ENCODE measurements at places on chromosomes 6 and 20.
A peak's percentile ranks its signal among the peaks of the same experiment; 100 is the strongest.

GRCh38 chr20:63767456-63767855 lies 27.9 kb downstream of the SLC2A4RG start:
- DNase-seq, result no peak

GRCh38 chr20:24866008-24866407 lies 83.1 kb upstream of the CST7 start:
- no peak for DNase-seq

DNA sequence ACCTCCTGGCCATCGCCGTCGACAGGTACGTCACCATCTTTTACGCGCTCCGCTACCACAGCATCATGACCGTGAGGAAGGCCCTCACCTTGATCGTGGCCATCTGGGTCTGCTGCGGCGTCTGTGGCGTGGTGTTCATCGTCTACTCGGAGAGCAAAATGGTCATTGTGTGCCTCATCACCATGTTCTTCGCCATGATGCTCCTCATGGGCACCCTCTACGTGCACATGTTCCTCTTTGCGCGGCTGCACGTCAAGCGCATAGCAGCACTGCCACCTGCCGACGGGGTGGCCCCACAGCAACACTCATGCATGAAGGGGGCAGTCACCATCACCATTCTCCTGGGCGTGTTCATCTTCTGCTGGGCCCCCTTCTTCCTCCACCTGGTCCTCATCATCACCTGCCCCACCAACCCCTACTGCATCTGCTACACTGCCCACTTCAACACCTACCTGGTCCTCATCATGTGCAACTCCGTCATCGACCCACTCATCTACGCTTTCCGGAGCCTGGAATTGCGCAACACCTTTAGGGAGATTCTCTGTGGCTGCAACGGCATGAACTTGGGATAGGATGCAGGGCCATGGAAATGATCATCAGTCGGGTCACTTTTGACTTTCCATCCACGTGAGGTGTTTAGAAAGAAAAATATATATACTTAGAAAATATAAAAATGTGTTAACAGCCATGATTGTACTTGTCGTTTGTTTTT lies 868 bp downstream of the MC3R start:
- DNase-seq, result no peak

DNA sequence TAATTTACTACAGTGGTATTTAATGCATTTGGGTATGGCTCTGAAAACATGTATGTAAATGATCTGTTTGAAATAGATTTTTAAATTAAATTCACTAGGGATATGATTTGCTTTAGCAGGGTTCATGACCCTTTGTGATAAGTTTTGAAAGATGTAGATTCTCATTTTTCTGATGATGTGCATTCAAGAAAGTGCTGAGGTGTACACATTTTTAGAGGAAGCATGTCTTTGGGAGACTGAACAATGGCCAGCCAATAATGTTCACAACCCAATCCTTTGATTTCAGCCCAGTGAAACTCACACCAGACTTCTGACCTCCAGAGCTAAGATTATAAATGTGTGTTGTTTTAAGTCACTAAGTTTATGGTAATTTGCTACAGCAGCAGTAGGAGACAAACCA lies 71.1 kb downstream of the TMEM244 start:
- no peak for DNase-seq

DNA sequence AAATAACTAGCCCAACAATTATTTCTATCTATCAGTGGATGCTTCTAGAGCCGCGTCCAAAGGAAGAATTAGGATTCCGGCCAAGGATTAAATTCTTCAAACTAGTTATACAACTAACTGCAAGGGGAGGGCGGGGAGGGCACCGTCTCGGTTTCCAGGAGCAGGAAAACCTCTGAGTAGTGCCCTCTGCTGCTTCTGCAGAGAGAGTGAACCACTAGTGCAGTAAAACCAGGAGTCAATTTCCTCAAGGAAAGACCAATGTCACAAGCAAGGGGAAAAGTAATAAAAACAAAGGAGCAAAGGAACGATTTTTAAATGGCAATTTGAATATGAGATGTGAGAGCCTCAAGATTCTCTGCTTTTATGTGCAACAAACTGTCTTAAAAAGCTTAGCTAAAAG lies 16.5 kb upstream of the UBE2J1 start:
- DNase-seq, result peak; percentile 28

DNA sequence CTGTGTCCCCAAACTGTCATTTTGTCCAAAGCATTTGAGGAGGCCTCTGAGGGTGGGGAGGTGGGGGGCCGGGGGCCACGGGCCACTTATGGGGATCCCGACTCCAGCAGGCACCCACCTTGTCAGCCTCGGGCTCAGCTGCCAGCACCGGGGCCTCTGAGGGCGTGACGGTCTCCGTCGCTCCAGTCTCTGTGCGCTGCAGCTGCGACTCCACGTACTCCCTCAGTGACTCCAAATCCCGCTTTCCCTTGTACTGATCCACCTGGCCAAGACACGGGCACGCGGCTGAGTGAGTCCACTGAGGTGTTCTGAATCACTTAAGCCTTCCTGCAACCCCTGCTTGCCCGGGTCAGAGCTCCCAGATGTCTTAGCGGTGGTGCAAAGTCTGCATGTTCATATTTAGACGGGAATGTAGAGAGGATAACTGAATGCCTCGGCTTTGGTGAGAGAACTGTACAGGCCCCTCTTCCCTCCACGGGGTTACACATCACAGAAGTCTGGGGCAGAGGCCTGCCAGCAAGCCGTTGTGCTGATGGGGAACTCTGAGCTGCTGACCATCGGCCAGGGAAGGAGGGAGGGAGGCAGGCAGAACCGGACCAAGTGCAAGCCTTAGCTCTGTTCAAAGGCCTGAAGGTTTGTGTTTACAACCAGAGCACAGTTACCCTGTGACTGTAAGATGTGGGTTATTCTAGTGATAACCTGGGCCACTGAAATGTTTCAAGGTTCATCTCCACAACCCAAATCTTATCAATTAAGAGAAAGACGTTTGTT lies 21.8 kb downstream of the TXNDC5 start:
- DNase-seq, result no peak

DNA sequence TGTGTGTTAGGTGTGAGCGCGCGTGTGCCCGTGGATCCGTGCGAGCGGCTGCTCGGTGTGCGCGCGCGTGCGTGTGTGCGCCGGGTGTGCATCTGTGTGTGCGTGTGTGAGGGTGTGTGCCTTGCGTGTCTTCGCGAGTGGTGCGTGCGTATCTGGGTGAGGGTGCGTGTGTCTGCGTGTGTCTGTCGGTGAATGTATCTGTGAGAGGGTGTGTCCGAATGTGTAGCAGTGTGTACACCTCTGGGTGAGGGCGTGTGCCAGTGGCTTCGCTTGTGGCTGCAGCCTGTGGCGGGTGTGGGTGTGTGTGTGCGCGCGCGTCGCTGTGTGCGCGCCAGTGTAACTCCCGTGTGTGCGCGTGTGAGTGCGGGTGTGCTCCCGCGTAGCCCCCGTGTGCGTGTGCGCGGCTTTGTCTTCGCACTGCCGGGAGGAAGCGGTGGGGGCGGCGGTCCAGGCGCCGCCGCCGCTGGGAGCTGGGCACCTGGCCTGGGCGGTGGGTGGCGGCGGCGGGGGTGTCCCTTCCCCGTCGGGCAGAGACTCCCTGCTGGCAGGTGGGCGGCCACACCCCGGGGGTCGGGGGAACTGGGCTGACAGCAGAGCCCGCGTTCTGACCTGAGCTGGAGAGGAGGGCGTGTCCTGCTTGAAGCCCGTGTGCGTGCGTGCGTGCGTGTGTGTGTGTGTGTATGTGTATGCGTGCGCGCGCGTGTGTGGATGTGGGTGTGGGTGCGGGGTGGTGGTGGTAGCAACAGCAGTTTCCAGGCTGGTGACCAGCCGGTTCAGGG lies 61.3 kb upstream of the EPB41L1 start:
- no peak for DNase-seq

GRCh38 chr6:62615366-62616015 lies 329.5 kb upstream of the KHDRBS2 start:
- no peak for DNase-seq

DNA sequence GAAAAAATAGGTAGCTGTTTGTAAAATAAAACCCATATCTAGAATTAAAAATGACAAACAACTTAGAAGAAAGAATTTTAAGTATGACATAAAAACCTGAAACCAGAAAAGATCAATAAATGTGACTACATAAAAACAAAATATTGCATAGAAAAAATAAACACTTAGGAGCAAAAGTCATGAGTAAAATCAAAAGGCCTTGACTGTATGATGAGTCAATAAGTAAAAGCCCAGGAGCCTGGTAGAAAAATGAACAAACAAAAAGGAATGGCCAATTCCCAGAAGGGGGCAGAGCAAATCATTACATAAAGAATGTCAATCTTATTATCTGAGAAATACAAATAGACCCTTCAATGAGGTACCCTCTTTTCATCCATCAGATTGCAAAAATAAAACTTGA lies 20.7 kb upstream of the ENPP1 start:
- no peak for DNase-seq

DNA sequence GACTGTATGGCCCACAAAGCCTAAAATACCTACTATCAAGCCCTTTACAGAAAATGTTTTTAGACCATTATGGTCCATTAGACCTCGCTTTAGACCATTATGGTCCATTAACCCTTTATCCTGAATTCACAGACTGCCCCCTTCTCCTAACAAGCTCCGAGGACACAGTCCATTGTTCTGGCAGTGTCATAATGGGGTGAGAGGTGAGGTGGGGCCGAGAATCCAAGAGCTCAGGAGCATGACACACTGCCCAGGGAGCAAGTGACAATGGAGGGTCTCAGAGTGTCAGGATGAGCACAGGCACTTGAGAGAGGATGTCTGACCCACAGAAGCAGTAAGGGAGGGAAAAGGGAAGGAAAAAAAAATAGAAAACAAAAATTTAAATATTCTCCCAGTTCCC lies 212.4 kb upstream of the NT5E start:
- no peak for DNase-seq

Data from hippocampal formation (tissue), 2 donors.